Activated T-helper 2 cell treated with anti-CD3 and anti-CD28 coated beads, Interferon-gamma antibody, Interleukin-2, Interleukin-4, amounts not matched to agents 10 μg/mL and 5 μg/mL and 100 μg/mL, durations not matched to agents 14 hours and 24 hours and 36 hours (primary cell): ENCODE measurements at places on chromosomes 5 and 9.

DNA sequence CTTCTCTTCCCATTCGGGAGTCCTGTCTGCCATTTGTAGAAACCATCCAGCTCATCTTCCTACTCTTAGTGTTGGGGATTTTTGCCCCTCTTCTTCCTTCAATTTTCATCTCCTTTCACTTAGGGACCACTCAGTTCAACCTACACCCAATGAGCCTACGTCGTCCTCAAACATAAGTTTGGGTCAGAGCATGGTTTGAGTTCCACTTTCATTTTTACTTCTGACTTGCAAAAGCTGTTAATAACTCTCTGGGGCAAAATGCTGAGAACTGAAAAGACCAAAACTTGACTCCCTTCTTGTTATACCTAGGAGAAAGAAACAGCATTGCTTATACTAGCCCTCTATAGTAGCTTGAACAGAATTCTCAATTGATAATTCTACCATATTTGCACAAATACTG lies 381.5 kb upstream of the MPDZ start:
- DNase-seq = no peak

DNA sequence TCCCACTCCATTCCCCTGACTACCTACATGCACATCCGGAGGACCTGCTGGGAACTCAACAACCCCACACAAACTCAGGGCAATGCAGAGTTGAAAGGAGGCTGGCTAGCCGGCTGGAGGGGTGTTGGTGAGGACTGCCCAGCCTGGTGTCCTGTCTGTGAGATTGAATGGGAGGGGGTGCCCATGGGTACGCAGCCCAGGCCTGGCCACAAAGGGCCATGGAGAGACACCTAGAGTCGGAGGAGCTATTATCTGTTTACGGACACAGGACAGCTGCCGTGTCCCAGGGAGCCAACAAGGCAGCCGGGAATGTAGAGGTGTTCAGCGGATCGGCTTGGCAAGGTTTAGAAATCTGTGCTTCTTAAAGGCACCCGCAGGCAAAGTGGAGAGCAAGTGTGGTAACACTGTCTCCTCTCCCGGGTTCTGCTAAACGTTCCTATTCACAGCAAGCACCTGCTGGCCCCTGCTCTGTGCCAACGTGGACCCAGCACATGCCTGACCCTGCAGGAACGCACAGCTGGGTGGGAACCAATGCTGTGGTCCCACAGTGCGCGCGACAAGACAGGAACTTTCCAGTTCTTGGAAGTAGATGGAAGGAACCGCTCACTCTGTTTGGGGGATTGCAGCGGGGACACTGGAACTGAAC lies 166.7 kb downstream of the DAB2IP start:
- no peak for DNase-seq

- DNase-seq = no peak
Observed at GRCh38 chr9:112078432-112078831, 96.7 kb downstream of the SUSD1 start.

DNA sequence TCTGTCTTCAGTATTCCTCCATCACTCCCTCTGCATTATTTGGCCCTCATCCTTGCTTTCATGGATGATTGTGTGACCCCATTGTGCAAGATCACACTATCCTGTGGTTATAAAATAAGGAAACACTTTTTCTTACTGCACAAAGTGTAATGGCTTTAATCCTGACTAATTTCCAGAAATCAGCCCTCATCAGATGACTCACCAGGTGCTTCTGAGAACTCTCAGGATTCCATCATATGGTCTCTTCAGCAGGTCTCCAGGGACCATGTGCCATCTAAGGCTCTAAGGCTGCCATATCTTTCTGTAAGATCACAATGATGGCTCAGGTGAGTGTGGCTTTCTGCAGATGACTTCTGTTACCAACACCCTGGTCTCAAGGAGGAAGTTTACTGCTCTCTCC lies 27.3 kb upstream of the FER start:
- DNase-seq = no peak

GRCh38 chr9:7320139-7320538 lies 479.4 kb downstream of the DMAC1 start:
- DNase-seq = no peak
